Osteocyte (in vitro differentiated cells): ENCODE measurements at places on chromosomes 4 and X. TPM values are rescaled to one million over a fixed set of nuclear protein-coding genes. Genes with fewer than 3 reads are reported as not detected.

- H3K4me3 ChIP-seq, result peak overlapping the region; percentile 84
- no peak for DNase-seq
- peak overlapping the region; percentile 82 for H3K27ac ChIP-seq
- H3K4me1 ChIP-seq, result peaks cover 37% of the 10 kb centered on the region
- H3K36me3 ChIP-seq, result no peaks in the 10 kb centered on the region
Observed at GRCh38 chr4:165207016-165207430, 338 bp upstream of the KLHL2 start.

- no peaks in the 10 kb centered on the region for H3K36me3 ChIP-seq
- H3K4me1 ChIP-seq, result peaks cover 28% of the 10 kb centered on the region
- no peak overlapping the region for H3K27ac ChIP-seq
- no peaks in the 10 kb centered on the region for H3K27me3 ChIP-seq
Observed at GRCh38 chr4:137378393-137378792, 153.9 kb downstream of the PCDH18 start.

DNA sequence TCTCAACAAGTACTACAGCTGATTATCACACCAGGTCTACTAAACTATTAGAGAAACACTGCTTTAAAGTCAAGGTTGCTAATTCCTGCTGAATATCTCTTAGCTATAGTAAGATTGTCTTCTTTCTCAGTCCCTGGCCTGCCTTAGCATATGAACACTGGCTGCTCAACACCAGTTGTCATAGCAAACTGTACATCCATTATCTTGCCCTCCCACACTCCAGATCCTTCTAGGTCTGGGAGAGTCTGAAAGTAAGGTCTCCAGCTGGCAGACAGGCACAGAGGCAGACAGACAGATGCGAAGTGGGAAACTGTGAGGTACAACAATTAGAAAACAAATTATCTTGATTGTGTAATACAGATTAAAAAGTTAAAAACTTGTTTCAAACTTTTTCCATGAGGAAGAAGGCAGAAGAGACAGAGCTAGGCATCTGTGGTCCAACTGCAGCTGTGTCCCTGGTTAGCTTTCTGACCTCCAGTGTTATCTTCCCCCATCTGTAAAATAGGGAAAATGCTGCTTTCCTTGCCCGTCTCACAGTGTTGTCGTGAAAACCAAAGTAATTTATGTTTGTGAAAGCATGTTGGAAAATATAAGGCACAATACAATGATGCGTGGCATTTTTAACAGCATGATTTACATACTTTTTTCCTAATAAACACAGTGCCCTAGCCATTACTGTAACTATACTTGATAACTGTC is 133.8 kb downstream of the KLHL13 start:
- H3K27ac ChIP-seq, result no peak overlapping the region
- DNase-seq, result no peak
- H3K4me1 ChIP-seq, result no peaks in the 10 kb centered on the region
- no peak overlapping the region for H3K4me3 ChIP-seq
- no peaks in the 10 kb centered on the region for H3K27me3 ChIP-seq
- H3K36me3 ChIP-seq, result no peaks in the 10 kb centered on the region

GRCh38 chrX:99078301-99078700 is 1331.8 kb downstream of the PCDH19 start:
- H3K4me1 ChIP-seq, result no peaks in the 10 kb centered on the region
- no peak overlapping the region for H3K27ac ChIP-seq
- no peaks in the 10 kb centered on the region for H3K27me3 ChIP-seq
- no peak overlapping the region for H3K4me3 ChIP-seq
- DNase-seq, result no peak

GRCh38 chrX:150465881-150466775 is 102.3 kb upstream of the MTM1 start:
- H3K4me1 ChIP-seq, result no peaks in the 10 kb centered on the region
- H3K27me3 ChIP-seq, result no peaks in the 10 kb centered on the region
- no peak overlapping the region for H3K27ac ChIP-seq
- H3K4me3 ChIP-seq, result no peak overlapping the region
- H3K36me3 ChIP-seq, result peaks cover 8% of the 10 kb centered on the region
- DNase-seq, result peak; percentile 68

GRCh38 chr4:100938698-100939097 is 408.6 kb downstream of the PPP3CA start:
- no peak for DNase-seq
- peaks cover 10% of the 10 kb centered on the region for H3K27me3 ChIP-seq
- no peaks in the 10 kb centered on the region for H3K4me1 ChIP-seq
- no peaks in the 10 kb centered on the region for H3K36me3 ChIP-seq

DNA sequence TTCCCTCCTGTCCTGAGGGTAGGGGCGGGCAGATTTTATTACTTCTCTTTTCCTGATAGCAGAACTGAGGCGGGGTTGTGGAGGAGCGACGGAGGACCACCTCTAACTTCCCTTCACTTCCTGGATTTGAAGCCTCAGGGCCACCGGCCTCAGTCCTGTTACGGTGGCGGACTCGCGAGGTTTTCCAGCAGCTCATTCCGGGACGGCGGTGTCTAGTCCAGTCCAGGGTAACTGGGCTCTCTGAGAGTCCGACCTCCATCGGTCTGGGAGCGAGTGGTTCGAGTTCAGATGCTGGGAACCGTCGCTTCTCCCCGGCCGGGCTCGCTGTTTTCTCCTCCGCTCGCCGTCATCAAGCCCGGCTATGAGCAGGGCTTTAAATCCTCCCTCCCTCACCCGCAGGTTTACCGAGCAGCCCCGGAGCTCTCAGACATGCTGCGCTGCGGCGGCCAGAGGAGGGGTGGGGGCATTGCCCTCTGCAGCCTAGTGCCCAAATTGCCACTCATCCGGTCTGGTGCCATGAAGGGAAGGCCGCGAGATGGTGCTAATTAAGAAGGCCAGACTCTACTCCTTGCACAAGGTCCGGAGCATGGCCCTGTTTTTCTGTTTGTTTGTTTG is 23.3 kb downstream of the HAND2 start:
- peaks cover 85% of the 10 kb centered on the region for H3K27me3 ChIP-seq
- H3K36me3 ChIP-seq, result peaks cover 2% of the 10 kb centered on the region
- H3K4me3 ChIP-seq, result peak overlapping the region; percentile 50
- DNase-seq, result peak; percentile 80
- H3K27ac ChIP-seq, result no peak overlapping the region

DNA sequence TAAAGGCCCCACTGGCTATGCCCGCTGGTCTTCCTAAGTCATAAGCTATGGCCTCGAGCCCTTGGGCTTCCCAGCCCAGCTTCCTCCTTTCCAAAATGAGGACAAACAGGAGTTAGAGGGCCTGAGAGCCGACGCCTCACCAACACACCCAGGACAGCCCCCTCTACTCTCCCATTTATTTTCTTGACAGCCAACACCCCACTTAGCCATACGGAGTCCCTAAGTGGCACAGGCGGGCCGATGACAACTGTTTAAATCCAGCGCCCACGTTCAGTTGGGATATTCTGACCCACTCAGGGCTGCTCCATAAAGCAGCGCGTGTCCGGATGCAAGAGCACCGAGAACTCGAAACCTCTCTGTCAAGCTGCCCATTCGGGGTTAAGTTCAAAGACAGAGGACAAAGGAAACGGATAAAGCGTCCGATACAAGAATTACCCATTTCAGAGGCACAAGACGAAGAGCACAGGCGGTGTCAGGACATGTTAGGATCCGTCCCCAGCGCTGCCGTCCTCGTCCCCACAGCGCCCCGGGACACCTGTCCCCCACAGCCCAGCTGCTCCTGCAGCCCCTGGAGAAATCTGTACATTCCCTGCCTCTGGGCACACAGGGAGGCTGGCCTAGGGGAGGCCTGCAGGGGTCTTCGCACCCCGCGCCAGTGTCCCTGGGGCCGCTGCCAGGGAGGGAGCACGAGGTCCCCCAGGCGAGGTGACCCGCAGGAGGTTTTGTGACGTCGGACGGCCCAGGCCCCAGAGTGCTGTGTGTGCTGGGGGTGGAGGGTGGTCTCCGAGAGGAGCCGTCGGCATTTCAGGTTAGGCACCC is 1.2 kb downstream of the PRKX start:
- H3K4me3 ChIP-seq, result peak overlapping the region; percentile 88
- no peaks in the 10 kb centered on the region for H3K36me3 ChIP-seq
- no peak for DNase-seq
- H3K27ac ChIP-seq, result peak overlapping the region; percentile 82
- H3K27me3 ChIP-seq, result no peaks in the 10 kb centered on the region
- peaks cover 21% of the 10 kb centered on the region for H3K4me1 ChIP-seq

GRCh38 chr4:94947681-94948108 is 189.9 kb downstream of the BMPR1B start:
- H3K4me1 ChIP-seq, result peaks cover 2% of the 10 kb centered on the region
- DNase-seq, result no peak
- H3K36me3 ChIP-seq, result peaks cover 4% of the 10 kb centered on the region
- no peak overlapping the region for H3K27ac ChIP-seq
- H3K27me3 ChIP-seq, result no peaks in the 10 kb centered on the region

GRCh38 chr4:661881-662761 is 12.0 kb downstream of the ATP5ME start:
- H3K27me3 ChIP-seq, result no peaks in the 10 kb centered on the region
- no peaks in the 10 kb centered on the region for H3K36me3 ChIP-seq
- no peak overlapping the region for H3K27ac ChIP-seq
- peaks cover 1% of the 10 kb centered on the region for H3K4me1 ChIP-seq
- no peak overlapping the region for H3K4me3 ChIP-seq
- no peak for DNase-seq

DNA sequence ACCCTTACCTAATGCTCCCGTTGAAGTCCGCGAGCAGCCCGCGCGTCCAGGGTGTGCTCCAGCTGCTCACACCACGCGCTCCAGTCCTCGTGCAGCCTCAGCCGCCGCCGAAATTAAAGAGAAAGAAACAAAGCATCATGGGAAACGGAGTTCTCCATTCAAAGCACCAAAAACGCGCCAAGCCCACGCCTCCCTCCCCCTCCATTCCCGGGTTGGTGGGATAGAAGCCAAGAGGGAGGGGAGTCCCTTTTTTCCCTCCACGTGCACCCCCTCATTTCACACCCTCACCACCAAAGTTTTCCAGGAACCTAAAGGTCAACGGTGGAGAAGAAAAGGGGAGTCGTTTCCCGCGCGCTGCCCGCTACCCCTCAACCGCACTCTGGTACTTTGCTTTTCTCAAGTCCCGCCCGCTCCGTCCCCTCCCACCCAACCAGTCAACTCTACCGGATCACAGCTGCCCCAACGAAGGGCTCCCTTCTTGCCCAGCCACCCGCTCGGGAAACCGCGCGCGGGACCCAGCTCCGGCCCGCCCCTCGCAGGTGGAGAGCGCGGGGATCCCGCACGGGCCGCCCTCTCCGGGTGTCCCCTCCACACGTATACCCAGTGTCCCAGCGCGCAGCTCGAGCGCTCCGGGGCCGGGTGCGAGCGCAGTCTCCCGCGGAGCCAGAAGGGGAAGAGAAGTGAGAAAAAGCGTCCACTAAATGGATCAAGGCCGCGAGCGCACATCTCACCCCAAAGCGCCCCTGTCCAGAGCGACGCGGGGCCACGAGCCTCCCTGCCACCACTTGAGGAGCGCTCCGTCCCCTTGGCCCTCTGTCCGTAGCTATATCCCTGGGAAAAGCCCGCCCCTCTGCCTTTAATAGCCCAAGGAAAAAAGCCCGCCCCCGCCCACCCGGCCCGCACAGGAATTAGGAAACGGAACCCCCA is 65.1 kb upstream of the CCDC160 start:
- peak overlapping the region; percentile 80 for H3K4me3 ChIP-seq
- peaks cover 43% of the 10 kb centered on the region for H3K27me3 ChIP-seq
- DNase-seq, result no peak
- no peaks in the 10 kb centered on the region for H3K36me3 ChIP-seq
- H3K27ac ChIP-seq, result no peak overlapping the region

GRCh38 chr4:104472766-104473165 is 21.9 kb downstream of the CXXC4 start:
- H3K4me3 ChIP-seq, result no peak overlapping the region
- no peaks in the 10 kb centered on the region for H3K27me3 ChIP-seq
- no peaks in the 10 kb centered on the region for H3K36me3 ChIP-seq

- no peaks in the 10 kb centered on the region for H3K4me1 ChIP-seq
- DNase-seq, result no peak
- H3K4me3 ChIP-seq, result no peak overlapping the region
- H3K27ac ChIP-seq, result no peak overlapping the region
Observed at GRCh38 chr4:11069083-11069482, 359.6 kb downstream of the HS3ST1 start.

DNA sequence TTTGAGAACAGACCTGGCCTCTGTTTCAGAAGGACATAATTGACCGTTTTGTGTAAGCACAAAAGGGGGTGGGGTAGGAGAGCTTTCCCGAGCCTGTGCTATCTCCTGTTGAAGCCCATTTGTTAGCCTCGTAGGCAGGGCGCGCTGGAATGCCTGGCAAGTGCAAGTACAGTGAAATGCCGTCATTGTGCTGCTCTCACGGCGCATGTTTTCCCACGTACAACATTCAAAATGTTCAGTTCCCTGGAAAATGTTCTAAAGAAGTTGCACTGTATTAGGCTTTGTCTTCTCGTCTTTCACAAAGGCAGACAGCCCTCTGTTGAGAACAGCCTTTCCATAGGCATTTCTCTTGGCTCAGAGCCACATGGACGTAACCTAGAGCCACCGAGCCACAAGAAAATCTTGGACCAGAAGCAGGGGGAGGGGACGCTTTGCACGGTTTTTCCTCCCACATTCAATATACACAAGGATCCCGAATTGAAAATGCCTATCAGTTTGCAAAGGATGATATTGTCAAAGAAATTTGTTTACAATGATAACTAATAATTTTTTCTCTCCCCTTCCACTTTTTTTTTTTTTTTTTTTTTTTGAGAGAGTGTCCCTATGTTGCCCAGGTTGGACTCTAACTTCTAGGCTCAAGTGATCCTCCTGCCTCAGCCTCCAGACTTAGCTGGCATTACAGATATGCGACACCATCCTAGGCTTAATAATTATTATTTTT is 54.6 kb upstream of the RAPGEF2 start:
- no peaks in the 10 kb centered on the region for H3K36me3 ChIP-seq
- no peak overlapping the region for H3K27ac ChIP-seq
- peaks cover 31% of the 10 kb centered on the region for H3K4me1 ChIP-seq
- no peak overlapping the region for H3K4me3 ChIP-seq
- H3K27me3 ChIP-seq, result no peaks in the 10 kb centered on the region
- DNase-seq, result no peak

- H3K4me3 ChIP-seq, result no peak overlapping the region
- H3K27ac ChIP-seq, result no peak overlapping the region
- no peak for DNase-seq
- H3K4me1 ChIP-seq, result peaks cover 3% of the 10 kb centered on the region
- peaks cover 42% of the 10 kb centered on the region for H3K27me3 ChIP-seq
- no peaks in the 10 kb centered on the region for H3K36me3 ChIP-seq
Observed at GRCh38 chr4:3044870-3045819, 29.2 kb downstream of the HTT-AS start.

DNA sequence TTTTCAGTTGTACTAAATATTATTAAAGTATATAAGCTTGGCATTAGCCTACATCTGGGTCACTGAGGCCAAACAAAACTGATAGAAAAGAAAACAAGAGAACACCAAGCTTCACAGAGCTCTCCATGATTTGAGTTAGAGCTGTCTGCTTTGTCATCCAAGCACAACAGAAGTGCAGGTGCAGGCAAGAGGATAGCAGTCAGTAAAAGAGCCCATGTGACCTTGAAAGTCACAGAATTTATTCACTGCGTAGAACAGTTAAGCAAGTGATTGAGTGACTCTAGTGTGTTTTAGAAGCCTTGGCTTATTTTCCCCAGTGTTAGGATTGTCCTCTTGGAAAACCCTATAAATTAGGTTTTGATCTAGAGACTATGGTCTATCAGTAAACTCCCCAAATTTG is 49.4 kb upstream of the PRDM5 start:
- DNase-seq, result no peak
- H3K4me1 ChIP-seq, result no peaks in the 10 kb centered on the region
- H3K27me3 ChIP-seq, result peaks cover 2% of the 10 kb centered on the region
- H3K27ac ChIP-seq, result no peak overlapping the region

ADH1B gene
- total RNA-seq, result 5.7 and 8.8 TPM in 2 replicates

TMPRSS11E gene
- not detected in 2 replicates for total RNA-seq

UGT2B17 gene
- total RNA-seq, result not detected in 2 replicates

FAM236A gene
- not detected in 2 replicates for total RNA-seq

FAM90A26 gene
- not detected in 2 replicates for total RNA-seq
